ENCODE measurements at places on chromosomes 5 and 9.

DNA sequence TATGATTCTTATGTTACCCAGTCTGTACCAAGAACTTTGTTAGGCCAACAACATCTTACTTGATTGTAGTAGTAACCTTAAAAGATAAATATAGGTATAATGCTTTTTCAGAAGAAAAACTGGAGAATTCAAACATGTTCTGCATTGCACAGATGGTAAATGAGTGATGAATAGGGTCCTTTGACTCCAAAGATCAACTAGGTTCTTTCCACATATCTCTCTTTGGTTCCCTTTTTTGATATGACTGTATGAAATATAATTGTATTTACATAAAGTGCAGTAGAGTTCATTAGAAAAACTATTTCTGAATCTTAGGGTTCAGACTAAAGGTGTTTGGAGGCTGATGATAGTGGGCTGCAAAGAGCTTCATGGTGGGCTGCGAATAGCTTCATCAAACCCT is 150.5 kb upstream of the CDKN2B start:
- no peak for DNase-seq

DNA sequence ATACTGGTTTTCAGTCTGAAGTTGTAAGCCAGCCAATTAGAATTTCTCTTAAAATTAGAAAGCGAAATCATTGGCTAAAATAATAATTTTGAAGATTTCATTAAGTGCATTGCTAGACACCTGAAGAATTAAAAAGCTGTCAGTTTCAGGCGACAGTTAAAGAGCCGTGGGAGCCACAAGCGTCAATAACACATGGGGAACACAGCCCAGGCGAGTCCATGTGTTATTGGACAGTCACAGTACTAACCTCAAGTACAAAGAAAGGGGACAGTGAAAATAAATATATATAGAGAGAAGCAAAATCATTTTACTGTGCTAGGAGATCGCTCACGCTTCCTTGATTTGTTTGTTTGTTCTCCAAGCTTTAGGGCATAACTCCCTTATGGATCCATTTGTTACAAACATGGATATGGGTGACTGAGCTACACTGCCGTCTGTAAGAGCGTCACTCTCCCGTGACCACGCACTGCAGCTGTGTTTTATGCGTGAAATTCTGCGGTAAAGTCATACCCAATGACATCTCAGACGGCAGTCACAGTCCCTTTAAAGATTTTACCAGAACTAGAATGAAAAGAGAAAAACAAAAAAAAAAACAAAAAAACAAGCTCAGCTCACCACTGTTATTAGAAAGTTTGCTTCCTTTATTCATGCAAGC is 83.2 kb downstream of the USP20 start:
- no peak for DNase-seq

- no peak for DNase-seq
Measured at GRCh38 chr9:92173318-92173717, 58.1 kb upstream of the SPTLC1 start.

GRCh38 chr9:70410368-70410767 is 4.1 kb downstream of the KLF9 start:
- DNase-seq, result no peak

- no peak for DNase-seq
Measured at GRCh38 chr9:656926-657568, 184.4 kb upstream of the DMRT1 start.

GRCh38 chr9:101132801-101133200 is 104.3 kb downstream of the PLPPR1 start:
- DNase-seq, result no peak

GRCh38 chr5:143161885-143162540 is 241.5 kb downstream of the NR3C1 start:
- no peak for DNase-seq

GRCh38 chr9:107905308-107906020 is 415.9 kb upstream of the KLF4 start:
- no peak for DNase-seq

GRCh38 chr9:5893591-5894236 is 3.0 kb downstream of the MLANA start:
- no peak for DNase-seq

Data from stimulated activated CD4-positive, alpha-beta T cell treated with anti-CD3 and anti-CD28 coated beads, Interleukin-1b, Interleukin-23, amount 100 ng/mL, for 24 hours (primary cell).